Pancreas (tissue), 10 donors: ENCODE measurements at places on chromosomes 2 and 18. TPM values are rescaled to one million over a fixed set of nuclear protein-coding genes. Genes with fewer than 3 reads are reported as not detected.

Gene CAVIN2
- total RNA-seq, result 1.3 TPM

Gene ZNF516
- total RNA-seq, result 12.1 TPM

Gene FBLN7
- 1.8 TPM for total RNA-seq

Gene ICA1L
- 3.6 TPM for total RNA-seq

Gene ALPP
- not detected for total RNA-seq

Gene IL1F10
- total RNA-seq, result not detected

Gene TGFA
- total RNA-seq, result 7.7 TPM

Gene SCYGR4
- total RNA-seq, result not detected

Gene SP9
- total RNA-seq, result not detected

Gene BOLL
- not detected for total RNA-seq

Gene DCTN1
- 48.3 TPM for total RNA-seq

Gene FAM237A
- total RNA-seq, result not detected

Gene ACKR3
- 26.9 TPM for total RNA-seq

Gene BABAM2
- total RNA-seq, result 15.7 TPM

Gene AKAIN1
- not detected for total RNA-seq

Gene DYSF
- 1.9 TPM for total RNA-seq

Gene RETREG2
- 49.4 TPM for total RNA-seq

Gene MAT2A
- total RNA-seq, result 127 TPM

Gene ATP8B1
- 40.4 TPM for total RNA-seq

Gene DGUOK
- total RNA-seq, result 13.1 TPM

Gene CD8B
- total RNA-seq, result 0.23 TPM

Gene SGPP2
- total RNA-seq, result 10.3 TPM

Gene TSPYL6
- not detected for total RNA-seq

Gene NTSR2
- total RNA-seq, result not detected

Gene EVA1A
- total RNA-seq, result 18.3 TPM

Gene HOXD4
- total RNA-seq, result 0.31 TPM

Gene PRKRA
- 20.0 TPM for total RNA-seq

Gene CFAP221
- 24.3 TPM for total RNA-seq

Gene CCDC85A
- 0.51 TPM for total RNA-seq

Gene GKN2
- total RNA-seq, result not detected

Gene GPAT2
- 0.23 TPM for total RNA-seq

Gene CRYBA2
- 5.9 TPM for total RNA-seq

Gene MAIP1
- 8.8 TPM for total RNA-seq

Gene UGT1A3
- not detected for total RNA-seq

Gene PRKAG3
- not detected for total RNA-seq

Gene SLC5A7
- total RNA-seq, result not detected

Gene IAH1
- total RNA-seq, result 17.9 TPM

Gene ARHGAP25
- 1.8 TPM for total RNA-seq

Gene SOWAHC
- total RNA-seq, result 2.6 TPM

Gene EML6
- 2.6 TPM for total RNA-seq

Gene LCT
- total RNA-seq, result not detected

Gene RAB6C
- not detected for total RNA-seq

Gene KLHL41
- 0.46 TPM for total RNA-seq

Gene LAMA3
- 4.8 TPM for total RNA-seq

Gene C2orf76
- total RNA-seq, result 6.1 TPM

Gene QPCT
- total RNA-seq, result 1.7 TPM

Gene MBOAT2
- 2.9 TPM for total RNA-seq

Gene ALS2
- 6.6 TPM for total RNA-seq

Gene INSIG2
- 23.0 TPM for total RNA-seq

Gene CIB4
- total RNA-seq, result 0.19 TPM

Gene COL6A3
- 82.7 TPM for total RNA-seq
